ENCODE measurements at places on chromosomes 2 and 18. TPM values are rescaled to one million over a fixed set of nuclear protein-coding genes. Genes with fewer than 3 reads are reported as not detected.

Gene NABP1
- total RNA-seq = 12.2 TPM

Gene RAPGEF4
- 0.91 TPM for total RNA-seq

Gene PSMA8
- total RNA-seq = not detected

Gene THSD7B
- not detected for total RNA-seq

Gene LYPD1
- 0.18 TPM for total RNA-seq

Gene MC5R
- total RNA-seq = not detected

Gene TNFAIP6
- not detected for total RNA-seq

Gene CCDC148
- 2.2 TPM for total RNA-seq

Gene HOXD1
- not detected for total RNA-seq

Gene ING5
- 29.4 TPM for total RNA-seq

Gene GCG
- not detected for total RNA-seq

Gene DYNAP
- not detected for total RNA-seq

Gene CERKL
- total RNA-seq = not detected

Data from osteocyte (in vitro differentiated cells).